ENCODE measurements at places on chromosomes 12 and 14.

DNA sequence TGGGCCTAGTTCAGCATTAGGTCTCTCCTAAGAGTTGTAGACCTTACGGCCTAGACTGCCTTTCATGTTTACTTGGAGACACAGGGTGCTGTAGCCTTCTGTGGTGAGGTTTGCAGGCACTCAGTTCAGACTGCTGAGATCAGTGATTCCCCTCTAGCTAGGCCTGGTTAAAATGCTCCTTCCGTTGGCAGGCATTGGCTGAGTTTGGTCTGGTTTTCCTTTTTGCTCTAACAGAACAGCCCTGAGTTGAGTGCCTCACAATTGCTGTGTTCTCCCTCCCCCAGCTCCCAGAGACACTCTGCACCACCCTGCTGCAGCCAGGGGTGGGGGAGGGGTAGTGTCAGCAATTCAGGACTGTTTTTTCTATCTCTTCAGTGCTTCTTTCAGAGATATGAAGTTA, 178.9 kb upstream of the DYRK2 start:
- DNase-seq = no peak

DNA sequence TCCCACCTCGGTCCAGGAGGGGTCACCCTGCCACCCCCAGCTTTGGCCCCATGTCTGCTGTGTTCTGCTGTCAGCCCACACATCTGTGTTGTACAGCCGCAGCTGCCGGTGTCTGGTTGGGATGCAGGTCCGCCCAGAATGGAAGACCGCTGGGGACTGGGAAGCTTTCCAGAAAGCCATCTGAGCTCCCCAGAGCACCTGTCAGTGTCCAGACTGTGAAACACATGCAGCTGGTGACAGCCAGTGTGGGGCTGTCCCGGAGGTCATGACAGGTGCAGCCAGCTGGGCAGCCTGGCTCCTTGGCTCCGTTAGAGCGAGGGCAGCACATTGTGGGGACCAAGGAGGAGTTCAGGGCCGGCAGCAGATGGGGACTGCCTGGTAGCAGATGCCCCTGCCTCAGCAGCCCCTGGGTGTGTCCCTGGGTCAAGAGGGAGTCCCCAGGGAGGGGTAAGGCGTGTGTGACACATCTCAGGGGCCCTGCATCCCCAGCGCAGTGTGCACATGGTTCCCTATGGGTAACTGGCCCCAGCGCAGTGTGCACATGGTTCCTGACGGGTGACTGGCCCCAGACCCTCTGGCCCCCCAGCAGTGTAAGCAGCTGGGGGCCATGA, 16.4 kb downstream of the CEP170B start:
- DNase-seq = no peak

- DNase-seq = peak; percentile 68
These were observed 4.5 kb upstream of the IRF2BPL start for GRCh38 chr14:77032844-77033621.

GRCh38 chr12:71000748-71001147, 80.2 kb upstream of the PTPRR start:
- DNase-seq = no peak

DNA sequence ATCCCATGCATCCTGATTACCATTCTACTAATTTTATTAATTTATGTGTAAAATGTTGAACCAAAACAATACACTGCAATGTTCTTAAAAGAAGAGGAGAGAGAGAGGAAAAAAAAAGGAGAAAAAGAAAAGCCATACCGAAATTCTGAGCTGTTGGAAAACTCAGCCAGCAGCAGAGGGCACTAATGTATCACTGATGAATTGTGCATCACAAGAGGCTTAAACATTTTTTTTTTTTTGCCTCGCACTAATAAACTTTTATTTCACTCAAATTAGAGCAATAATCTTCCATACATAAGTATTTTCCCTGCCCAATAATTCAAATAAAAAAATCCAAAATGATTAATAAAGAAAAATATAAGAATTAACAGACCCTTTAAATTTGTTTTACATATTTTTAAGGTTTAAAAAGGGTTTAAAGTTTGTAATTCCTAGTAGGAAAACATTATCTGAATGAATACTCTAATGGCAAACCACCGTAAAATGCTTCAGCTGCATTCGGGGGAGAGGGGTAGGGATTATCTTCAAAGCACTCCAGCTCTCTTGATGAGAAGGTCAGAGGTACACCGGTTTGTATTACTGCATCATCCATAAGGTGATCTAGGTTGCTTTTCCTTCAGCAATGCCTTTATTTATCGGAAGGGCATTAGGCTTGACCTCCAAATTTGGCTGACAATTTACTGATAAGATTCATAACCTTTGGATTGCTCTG, 41.9 kb downstream of the ATP23 start:
- no peak for DNase-seq

DNA sequence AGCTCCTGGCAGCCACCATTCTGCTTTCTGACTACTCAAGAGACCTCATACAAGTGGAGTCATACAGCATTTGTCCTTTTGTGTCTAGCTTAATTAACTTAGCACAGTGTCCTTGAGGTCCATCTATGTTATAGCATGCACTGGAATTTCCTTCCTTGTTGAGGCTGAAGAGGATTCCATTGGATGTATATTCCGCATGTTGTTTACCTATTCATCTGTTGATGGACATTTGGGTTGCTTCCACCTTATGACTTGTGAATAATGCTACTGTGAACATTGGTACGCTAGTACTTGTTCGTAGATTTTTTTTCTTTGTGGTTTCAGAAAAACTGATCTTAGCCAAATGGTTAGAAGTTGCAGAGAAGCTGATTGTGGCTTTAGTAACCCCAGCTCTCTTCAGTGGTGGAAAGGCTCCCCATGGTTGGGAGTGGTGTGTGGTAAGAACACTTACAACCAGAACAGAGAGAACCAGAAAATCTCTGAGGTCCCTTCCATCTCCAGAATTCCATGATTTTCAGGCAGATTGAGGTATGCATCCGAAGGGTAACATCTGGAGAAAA, 118.4 kb downstream of the SAMD4A start:
- DNase-seq = no peak

DNA sequence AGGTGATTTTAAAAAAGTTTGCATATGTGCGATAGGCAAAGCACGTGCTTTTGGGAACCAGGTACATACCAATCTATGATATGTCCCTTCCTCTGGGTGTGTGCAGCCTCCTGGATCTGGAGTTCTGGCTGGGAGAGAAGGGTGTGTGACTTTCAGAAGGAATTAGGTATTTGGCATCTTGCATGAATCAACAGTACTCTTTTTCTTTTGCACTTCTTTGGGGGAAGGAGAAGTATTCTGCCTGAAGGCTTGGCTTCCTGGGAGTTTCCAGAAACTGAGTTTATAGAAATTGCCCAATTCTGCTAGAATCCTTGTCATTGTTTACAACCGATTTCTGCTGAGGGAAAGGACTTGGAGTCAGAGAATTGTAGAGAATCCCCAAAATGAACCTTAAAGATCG, 2.9 kb upstream of the CLMN start:
- no peak for DNase-seq

DNA sequence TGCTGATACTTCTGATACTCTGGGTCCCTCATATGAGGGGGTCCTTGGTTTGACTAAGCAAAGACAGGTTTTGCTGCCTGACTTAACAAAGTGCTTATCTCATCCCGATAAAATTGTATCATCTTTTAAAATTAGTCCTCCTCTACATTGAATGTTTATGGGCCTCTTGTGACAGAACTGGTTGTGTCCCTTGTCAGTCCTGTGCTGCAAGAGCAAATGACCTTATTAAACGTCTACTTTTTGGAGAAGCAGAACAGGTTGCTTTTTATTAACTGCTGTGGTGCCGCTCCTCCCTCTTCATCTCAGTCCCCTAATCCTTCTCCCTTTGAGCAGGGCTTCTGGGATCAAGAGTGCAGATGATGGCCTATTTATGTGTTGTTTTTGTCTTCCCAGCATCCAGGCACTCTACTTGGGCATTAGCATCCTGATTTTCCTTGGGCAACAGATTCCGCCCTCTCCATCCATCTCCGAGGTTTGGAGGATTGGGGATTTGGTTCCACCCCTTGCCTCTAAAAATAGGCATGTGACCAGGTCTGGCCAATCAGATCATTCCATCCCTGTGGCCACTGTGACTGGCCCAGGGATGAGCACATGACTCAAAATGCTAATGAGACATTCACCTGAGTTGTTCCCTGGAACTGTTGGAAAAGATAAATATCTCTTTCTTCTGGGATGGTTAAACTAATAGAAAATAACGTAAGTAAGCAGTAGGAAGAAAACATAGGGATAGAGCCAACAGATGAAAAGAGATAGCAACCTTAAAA, 2.9 kb upstream of the DENR start:
- no peak for DNase-seq

DNA sequence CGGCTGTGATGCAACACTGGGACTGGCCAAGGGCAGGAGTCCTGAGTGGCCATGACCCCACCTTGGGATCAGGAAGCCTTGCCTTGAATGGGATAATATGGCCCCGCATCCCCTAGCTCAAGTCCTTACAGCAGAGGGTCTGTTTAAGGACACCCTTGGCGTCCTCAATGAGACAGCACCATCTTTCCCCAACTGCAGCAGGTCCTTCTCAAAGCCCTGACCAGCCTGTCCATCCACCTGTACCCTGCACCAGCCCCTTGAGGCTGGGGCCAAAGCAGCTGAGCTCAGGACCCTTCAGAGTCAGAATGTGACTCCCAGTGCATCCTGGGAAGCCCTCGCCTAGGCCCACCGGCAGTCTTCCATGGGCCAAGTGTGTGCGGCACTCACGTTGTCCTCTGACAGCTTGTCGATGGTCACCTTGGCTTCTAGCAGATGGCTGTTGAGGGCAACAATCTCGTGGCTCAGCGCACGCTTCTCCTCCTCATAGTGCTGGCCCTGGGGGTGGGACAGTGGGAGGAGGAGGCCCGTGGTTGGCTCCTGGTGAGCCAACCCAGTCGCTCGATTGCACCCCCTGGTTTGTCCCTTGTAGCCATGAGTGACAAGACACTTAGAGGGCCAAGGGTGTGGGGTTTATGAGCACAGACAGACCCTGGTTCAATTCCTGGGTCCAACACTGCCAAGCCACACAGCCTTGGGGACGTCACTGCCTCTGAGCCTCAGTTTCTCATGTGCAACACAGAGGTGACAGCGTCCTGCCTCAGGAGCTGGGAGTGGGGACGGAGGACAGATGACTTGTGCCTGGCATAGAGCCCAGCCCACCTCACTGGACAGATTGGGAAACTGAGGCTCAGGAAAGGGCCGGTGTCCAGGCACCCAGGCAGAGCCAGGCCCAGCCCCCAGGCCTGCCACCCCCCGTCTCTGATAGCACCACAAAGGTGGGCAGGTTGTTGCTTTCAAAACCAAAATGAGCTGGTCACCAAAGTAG, 43.5 kb downstream of the BEGAIN start:
- no peak for DNase-seq

GRCh38 chr12:1728824-1729223, 38.0 kb downstream of the ADIPOR2 start:
- no peak for DNase-seq

- no peak for DNase-seq
These were observed 195.6 kb upstream of the FLRT2 start for GRCh38 chr14:85334316-85334715.

GRCh38 chr12:3833670-3834310, 39.4 kb downstream of the PARP11 start:
- no peak for DNase-seq

DNA sequence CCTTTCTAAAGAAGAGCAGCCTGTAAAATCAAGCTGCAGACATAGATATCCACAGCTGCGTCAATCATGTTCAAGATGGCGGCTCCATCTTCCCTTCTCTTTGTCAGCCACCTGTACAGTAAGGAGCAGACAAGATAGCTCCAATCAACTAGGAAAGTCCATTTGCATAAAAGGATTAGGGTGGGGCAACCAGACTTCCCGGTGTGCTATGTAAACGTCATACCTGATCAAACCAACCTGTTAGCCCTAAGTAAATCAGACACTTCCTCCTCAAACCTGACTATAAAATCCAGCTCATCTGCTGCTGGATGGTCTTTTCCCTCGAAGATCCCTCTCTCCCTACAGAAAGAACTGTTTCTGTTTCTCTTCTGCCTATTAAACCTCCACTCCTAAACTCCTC, 60.1 kb downstream of the BCAT1 start:
- no peak for DNase-seq

DNA sequence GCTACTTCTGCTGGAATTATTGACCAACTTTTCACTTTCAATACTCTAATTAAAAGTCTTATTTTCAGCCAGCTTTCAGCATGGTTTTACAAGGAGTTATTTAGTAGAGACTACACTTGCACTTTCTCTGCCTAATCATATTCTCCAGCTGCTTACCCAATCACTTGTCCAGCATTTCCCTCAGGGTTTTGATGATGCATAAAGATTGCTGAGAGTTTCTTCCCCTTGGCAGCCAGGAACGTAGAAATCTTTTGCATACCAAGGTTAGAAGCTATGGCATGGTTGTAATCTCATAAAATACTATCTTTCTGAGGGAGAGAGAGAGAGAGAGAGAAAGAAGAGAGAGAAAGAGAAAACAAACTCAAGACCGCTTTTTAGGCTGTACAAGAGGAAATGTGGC, 10.8 kb downstream of the OR4Q3 start:
- no peak for DNase-seq

GRCh38 chr12:57853864-57854556, 7.5 kb upstream of the CTDSP2 start:
- no peak for DNase-seq

DNA sequence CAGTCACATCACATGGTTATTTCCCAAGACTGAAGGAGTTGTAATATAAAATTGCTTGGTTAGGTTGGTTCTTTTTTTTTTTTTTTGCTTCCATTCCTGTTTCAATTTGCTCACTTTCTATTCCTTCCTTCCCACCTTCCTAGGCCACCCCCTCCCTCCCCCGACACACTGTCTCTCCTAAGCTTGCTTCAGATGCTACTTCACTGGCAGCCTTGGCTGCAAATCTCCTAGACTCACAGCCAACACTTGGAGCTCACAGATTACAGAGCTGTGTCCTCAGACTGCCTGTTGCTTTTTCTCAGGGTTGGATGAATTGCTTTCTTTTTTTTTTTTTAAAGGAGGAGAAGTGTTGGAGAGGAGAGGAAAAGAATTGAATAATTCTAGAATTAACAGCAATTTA, 77.3 kb upstream of the GRIN2B start:
- no peak for DNase-seq

Measured in stimulated activated CD8-positive, alpha-beta memory T cell treated with anti-CD3 and anti-CD28 coated beads, Interleukin-12 subunit alpha, Interleukin-12 subunit beta, amount 100 ng/mL, for 4 hours (primary cell).